Urinary bladder (tissue), 4 donors: ENCODE measurements at places on chromosomes 7 and 10. TPM values are rescaled to one million over a fixed set of nuclear protein-coding genes. Genes with fewer than 3 reads are reported as not detected.

TAS2R5 gene
- total RNA-seq = 6.5 TPM

AKR1C4 gene
- total RNA-seq = not detected

CHRM2 gene
- 19.8 TPM for total RNA-seq

EVX1 gene
- 1.1 TPM for total RNA-seq

SLC29A4 gene
- total RNA-seq = 2.7 TPM

MKLN1 gene
- total RNA-seq = 133 TPM

CARD11 gene
- 5.0 TPM for total RNA-seq

SEMA3D gene
- 102 TPM for total RNA-seq

SOSTDC1 gene
- total RNA-seq = 25.6 TPM

GPRIN2 gene
- 1.2 TPM for total RNA-seq

HTR7 gene
- total RNA-seq = 2.2 TPM
